ENCODE measurements at places on chromosomes 6 and 20.

- DNase-seq: no peak
These were observed 265.9 kb downstream of the COL12A1 start for GRCh38 chr6:74939721-74940620.

DNA sequence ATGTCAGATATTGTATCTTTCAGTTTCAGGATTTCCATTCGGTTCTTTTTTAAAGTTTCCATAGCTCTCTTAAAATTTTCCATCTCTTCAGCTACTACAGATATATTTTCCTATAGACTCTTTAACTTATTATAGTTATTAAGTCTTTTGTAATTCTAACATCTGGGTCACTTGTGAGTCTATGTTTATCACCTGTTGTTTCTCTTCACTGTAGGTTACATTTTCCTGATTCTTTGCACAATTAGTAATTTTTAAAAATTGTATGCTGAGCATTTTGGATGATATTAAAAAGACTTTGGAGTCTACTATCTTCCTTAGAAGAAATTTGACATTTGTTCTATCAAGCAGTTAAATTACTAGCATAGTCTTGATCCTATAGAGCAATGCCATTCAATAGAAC lies 140.7 kb downstream of the QRSL1 start:
- DNase-seq: no peak

- peak; percentile 74 for DNase-seq
These were observed 7.4 kb downstream of the SLC52A3 start for GRCh38 chr20:760751-761417.

DNA sequence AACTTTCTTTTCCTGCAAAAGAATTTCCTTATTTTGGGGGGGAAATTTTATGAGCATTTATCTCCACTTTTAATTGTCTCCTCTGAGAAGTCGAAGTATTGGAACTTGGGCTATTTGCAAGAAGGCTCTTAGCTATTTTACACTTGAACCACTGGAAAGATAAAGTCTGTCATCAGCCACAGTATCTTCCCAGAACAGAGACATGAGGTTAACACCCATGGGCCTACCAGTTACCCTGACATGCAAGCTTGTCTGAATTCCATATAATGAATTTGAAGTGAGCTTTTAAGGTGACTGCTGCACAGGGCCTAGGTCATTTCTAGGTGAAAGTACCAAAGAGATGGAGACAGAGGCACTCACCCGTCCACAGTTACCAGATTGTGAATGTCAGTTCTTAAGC lies 193.1 kb downstream of the SIM1 start:
- no peak for DNase-seq

DNA sequence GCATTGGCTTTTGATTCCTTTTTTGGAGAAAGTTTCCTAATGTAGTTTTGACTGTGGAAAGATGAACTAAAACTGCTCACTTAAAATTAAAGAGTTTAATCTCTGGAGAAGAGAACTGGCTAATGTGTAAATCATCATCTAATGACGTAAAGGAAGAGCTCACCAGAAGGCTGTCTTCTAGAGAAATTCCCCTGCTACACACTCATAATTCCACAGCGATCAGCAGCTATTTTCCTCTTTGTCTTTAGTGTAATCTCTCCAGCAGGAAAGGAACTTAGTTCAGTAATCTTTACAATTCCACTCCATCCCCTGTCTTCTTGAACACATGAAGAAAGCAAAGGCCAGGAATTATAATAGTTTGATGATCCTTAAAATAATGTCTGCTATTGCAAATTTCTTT lies 15.8 kb downstream of the SPTLC3 start:
- no peak for DNase-seq

DNA sequence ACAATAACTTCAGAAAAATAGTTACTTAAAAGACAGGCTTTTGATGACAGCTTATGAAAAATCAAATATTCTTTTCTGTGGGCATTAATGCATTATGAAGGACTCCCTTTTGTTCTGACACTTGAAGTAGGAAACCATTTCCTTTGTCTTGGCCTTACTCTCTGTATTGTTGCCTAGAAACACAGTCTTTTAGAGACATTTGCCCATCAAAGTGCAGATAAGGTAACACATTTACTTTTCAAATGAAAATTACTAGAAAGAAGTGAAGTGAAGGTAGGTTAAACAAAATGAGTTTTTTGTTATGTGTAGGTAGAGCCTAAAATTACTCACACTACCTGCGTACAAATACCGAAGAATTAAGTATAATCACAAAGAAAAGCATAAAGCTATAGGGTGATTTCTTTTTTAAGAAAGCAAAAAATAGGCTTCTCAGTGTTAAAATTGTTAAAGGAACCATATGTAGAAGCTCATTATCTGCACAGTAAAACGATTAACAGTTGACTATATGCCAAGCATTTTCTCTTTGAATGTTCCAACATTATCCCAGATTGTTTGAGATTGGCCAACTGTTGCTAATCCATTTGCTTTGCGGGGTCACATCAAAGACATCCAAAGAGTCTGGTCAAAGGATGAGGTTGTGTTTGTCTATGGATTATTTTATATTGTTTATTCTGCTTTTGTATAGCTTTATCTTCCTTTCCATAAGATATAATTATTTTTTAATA lies 542.0 kb upstream of the RNF217 start:
- no peak for DNase-seq

GRCh38 chr6:156544046-156544445 lies 233.1 kb upstream of the ARID1B start:
- no peak for DNase-seq

DNA sequence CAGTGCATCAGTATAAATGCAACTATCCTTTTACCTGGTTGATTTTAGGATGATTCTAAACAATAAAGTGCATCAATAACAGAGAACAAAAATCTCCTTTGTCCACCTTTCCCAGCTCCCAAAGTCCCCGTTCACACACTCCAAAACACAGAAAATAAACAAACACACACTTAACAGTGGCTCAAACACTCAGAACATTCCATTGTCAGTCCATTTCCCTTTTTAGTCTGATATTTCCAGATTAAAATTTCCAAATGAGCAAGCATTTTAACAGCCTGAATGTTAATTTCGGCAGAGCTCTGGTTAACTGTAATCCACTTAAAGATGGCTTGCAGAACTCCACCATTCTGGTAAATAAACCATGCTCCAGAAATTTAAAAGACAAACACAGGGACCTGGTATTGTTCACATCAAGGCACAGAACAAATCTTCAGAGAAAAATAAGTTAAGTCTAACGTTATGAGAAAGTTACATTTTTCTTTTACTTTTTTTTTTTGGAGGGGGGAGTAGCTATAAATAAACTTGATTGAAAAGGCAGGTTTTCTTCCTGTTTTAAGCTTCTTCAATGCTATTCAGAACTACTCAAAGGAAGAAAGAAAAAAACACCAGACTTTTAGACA lies 100.8 kb downstream of the DST start:
- no peak for DNase-seq

- DNase-seq: no peak
These were observed 680.5 kb downstream of the QKI start for GRCh38 chr6:164095056-164095455.

DNA sequence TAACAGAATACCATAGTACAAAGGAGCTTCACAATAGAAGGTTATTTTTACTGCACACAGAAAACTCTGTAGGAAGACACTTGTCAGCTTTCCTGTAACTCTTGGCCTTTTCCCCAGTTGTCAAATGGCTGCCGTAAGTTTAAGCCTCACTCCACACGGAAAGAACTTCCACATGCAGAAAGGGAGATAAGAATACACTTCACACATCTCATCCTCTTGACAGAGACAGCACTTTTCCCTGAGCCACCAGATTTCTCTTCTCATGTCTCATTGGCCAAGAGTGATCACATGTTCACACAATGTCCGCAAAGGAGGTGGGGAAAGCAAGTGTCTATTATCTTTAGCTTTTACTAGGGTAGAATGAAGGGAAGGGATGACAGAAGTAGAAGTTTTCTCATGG lies 540.7 kb downstream of the HAO1 start:
- no peak for DNase-seq

GRCh38 chr20:38136421-38137245 lies 28.4 kb downstream of the TGM2 start:
- DNase-seq: no peak

GRCh38 chr20:9955646-9956045 lies 79.1 kb upstream of the ANKEF1 start:
- no peak for DNase-seq

GRCh38 chr20:46343975-46344357 lies 35.7 kb upstream of the CDH22 start:
- no peak for DNase-seq

GRCh38 chr6:160273196-160273595 lies 14.6 kb upstream of the SLC22A2 start:
- DNase-seq: no peak

DNA sequence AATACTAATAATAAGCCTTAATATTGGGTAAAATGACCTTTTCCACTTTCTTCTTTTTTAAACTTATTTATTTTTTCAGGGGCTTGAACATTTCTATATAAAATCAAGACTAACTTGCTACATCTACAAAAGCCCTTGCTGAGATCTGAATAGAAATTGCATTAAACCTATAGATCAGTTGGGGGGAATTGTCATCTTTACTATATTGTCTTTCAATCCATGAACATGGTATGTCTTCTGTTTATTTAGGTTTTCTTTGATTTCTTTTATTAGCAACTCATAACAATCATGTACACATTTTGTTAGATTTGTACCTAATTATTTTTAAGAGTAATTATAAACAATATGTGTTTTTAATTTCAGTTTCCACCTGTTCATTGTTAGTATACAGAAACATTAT lies 96.4 kb upstream of the SLC22A23 start:
- DNase-seq: no peak

DNA sequence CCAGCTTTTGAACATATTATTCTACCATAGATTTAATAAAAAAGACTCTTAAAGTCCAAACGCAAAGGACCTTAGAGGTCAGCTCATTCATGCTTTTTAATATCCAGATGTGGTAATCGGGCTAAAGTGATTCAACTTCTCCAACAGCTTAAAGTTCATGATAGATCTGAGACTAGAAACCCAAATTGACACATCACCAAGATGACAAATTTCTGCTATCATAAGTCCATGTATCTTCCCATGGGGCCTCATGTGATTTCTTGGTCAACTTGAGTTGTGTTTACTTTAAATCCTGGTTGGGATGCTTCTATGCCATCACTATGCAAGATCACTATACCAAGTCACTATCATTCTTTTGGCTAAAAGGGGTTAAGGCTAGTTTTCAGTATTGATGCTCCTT lies 56.0 kb downstream of the SLC24A3 start:
- DNase-seq: no peak

DNA sequence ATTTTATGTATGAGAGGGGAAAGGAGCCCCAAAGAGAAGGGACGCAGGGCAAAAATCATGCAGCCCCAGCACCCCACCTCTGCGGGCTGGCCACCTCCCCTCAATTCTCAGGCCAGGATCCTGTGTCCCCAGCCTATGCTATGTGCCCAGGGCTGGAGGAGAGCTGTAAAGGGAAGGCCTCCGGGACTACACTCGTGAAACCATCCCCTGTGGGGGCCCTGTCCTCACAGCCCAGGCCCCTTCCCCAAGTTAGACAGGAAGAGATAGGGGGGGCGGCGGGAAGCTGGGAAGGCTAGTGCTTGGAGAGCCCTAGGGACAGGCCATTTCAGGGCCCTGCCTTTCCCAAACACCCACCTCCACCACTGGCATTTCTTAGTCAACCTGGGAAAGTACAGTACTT lies 1.4 kb upstream of the COL11A2 start:
- no peak for DNase-seq
